ENCODE measurements at places on chromosomes 3 and 15.
A peak's percentile ranks its signal among the peaks of the same experiment; 100 is the strongest.

- peak; percentile 62 for DNase-seq
These were observed at the start of gene NIT2 for GRCh38 chr3:100334488-100335351. NIT2 (plus strand) TSS chr3:100334757; CDS start chr3:100334792, 35 bp downstream.

GRCh38 chr3:196652961-196653795 is 13.7 kb downstream of the NRROS start:
- DNase-seq = no peak

DNA sequence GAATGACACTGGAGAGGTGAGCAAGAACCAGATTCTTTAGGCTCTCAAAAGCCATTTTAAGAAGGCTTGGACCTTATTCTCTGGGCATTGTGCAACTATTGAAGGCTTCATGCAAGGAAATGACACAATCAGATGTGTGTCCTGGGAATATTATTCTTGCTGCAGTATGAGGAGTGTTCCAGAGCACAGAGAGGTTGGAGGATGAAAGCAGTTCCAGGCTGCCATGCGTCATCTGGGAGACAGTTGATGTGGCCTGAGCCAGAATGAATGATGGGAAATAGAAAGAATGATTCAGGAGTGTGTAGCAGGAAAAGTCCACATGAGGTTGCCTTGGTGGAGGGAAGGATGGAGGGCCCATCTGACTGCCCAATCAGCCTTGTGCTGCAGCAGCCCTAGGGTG is 123.1 kb downstream of the CHCHD6 start:
- DNase-seq = no peak

- DNase-seq = no peak
These were observed 124.3 kb downstream of the RPLP1 start for GRCh38 chr15:69576948-69577351.

DNA sequence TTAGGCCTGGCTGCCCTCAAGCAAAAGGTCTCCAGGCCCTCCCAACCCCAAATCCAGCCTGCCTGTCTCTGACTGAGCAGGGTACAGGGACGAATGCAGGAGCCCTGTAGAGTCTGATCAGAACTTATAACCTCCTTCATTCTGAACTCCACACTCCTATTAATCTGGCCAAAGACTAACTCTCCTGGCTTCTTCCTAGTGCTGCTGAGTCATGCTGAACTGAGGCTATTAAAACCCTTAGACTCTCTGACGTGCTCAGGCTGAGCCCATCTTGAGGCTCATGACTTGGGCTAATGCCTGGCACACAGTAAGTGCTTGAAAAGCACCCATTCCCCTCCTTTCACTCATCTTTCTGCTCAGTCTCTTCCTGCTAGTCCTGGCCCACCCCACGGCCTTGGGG is 81.9 kb downstream of the NUP210 start:
- DNase-seq = no peak

- no peak for DNase-seq
These were observed 63.9 kb downstream of the GLCE start for GRCh38 chr15:69224383-69224782.

DNA sequence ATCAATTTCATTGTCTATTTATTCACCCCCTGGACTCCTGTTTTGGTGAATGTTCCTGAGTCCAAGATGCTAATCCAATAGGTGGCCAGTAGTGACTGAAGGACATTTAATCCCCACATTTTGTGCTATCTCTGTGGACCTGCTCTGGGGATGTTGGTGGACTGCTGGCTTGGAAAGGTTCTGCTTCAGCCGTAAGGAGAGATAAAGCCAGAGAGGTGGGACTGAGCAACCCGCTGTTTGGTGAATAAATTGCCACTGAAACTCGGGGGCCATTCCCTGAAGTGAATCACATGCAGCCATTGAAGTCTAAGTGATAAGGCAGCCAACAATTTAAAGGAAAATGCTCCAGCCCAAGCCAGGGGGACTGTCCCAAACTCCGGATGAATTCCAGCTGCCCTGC is 1.6 kb upstream of the ABHD6 start:
- no peak for DNase-seq

- no peak for DNase-seq
These were observed 152.9 kb downstream of the IL1RAP start for GRCh38 chr3:190666821-190667220.

GRCh38 chr3:15299036-15299435 is 33.4 kb downstream of the SH3BP5 start:
- no peak for DNase-seq

DNA sequence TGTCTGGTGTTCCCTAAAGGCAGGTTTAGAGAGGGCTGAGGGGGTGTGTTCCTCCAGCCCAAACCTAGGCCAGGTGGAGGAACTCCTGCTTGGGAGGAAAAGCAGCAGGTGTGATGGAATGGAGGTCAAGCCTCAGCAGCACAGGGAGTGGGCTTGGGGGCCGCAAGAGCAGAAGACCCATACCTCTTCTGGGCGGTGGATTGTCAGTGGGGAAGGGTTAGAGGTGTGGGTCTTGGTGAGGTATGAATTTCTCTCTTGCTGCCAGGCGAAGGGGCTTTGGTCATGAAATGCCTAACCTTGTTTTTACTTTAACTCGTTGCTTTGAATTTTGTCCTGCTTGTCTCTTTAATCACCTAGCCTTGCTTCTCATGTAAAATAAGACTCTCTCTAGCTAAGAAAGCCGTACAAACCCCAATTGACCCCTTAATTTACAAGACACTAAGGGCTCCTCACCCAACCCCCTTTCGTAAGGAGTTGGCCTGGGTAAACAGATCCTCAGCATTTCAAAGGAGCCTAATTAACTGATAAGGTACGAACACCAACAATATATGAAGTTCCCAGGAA is 38.9 kb downstream of the DHX30 start:
- DNase-seq = no peak

GRCh38 chr3:173003471-173003870 is 137.6 kb downstream of the SPATA16 start:
- no peak for DNase-seq

GRCh38 chr3:173128633-173129032 is 12.4 kb downstream of the SPATA16 start:
- no peak for DNase-seq

DNA sequence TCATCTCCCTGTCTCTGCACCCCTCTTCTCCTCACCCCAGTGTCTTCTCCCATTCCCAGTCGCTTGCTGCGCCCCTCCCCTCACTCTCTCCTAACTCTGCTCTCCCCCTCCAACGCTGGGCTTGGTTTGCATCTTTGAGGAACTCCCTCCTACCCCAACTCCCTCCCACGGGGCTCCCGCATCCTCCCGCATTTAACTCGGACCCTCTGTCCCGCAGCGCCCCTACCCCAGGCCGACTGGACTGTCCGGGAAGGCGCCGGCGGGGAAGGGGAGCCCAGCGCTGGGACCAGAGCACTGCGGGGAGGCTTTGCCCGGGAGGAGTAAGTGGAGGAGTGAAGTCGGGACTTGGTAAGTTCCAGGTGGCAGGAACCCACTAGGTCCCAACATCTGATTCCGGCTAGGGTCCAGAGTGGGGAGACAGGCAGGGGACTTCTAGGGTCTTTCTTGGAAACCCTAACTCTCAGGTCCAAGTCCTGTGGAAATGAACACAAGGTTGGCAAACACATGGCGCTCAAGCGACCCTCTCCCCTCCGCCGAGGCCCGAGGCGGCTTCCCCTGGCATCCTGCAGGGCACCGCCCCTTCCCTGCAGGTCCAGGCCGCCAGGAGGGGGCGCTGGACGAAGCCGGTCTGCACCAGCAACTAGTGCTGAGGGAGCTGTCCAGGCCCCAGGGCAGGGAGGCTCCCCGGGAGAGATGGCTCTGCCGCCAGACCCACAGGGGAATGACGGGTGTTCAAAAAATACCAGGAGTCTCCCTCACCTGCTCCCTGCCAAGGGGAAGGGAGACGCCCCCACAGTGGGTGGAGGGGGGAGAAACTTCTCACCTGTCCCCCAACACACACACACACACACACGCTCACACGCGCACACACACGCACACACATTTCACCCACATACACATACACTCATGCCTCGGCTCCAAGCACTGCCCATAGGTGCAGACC is 53.2 kb downstream of the LHFPL4 start:
- peak; percentile 45 for DNase-seq

GRCh38 chr3:2823437-2824211 is 286.6 kb downstream of the IL5RA start:
- DNase-seq = no peak

DNA sequence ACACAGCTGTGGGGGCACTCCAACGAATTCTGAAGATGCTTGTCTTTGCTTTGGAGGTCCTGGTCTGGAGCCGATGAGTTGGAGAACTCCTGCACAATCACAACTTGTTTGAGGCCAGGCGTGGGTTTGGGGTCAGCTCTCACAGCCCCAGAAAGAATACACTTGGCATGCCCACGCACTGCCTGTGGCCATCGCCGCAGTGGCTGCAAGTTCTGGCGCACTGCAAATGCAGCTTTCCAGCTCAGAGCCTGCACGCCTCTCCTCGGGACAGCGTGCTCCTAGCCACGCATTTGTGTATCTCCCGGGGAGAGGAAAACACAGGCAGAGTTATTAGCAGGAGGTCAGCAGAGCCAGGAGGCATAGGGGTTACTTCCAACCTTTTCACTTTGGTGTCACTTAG is 282.7 kb downstream of the ADAMTS17 start:
- no peak for DNase-seq

DNA sequence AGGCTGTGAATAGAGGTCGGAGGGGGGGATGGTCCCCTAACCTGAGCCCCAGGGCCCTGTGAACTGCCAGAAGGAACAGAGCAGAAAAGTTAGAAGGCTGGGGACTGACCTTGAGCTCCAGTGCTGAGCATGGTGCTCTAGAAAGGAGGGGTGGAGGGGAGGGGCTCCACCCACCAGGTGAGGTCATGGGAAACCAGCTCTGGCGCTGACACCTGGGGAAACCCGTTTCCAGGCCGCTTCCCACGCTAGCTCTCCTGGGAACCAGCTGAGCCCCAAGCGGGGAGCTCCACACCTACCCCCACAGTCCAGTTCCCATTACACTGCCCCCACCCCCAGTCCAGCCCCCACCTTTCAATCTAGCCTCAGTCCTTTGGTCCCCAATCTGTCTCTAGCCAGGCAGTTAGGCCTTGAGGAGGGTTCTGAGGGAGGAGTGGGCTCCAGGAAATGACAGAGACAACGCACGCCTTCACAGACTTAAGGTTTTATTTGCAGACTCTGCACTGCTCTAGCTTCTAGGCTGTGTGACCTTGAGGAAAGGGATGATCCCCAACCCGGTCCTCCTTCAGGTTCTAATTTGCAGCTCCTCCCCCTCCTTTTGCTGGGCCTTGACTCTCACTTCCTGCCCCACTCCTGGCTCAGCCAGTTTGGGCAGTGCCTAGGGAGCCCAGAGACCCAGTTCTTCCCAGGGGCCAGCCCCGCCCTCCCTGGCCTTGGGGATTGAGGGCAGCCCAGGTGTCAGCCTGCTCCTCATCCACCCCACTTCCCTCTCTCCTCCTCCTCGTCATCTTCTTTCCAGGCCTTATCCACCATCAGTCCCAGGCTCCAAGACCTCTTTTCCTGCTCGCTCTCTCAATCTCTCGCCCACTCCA is 2.1 kb downstream of the RHOV start:
- no peak for DNase-seq

DNA sequence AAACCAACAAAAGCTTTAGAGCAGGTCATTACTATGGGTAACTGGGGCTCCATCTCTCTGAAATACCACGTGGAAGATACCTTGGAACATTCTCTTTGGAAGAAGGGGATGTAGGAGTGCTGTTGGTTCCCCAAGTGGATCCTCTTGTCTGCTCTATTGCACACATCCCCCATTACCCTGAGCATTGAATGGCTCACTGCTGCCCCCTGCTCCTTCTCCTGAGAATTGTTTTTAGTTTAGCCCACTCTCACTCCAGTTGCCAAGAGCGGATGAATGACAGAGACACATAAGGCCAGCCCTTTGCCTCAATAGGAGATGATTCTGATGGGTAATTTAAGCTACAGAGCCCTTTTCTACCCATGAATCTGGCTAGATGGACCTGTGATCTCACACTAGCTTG is 135.6 kb upstream of the SUCLG2 start:
- peak; percentile 41 for DNase-seq

DNA sequence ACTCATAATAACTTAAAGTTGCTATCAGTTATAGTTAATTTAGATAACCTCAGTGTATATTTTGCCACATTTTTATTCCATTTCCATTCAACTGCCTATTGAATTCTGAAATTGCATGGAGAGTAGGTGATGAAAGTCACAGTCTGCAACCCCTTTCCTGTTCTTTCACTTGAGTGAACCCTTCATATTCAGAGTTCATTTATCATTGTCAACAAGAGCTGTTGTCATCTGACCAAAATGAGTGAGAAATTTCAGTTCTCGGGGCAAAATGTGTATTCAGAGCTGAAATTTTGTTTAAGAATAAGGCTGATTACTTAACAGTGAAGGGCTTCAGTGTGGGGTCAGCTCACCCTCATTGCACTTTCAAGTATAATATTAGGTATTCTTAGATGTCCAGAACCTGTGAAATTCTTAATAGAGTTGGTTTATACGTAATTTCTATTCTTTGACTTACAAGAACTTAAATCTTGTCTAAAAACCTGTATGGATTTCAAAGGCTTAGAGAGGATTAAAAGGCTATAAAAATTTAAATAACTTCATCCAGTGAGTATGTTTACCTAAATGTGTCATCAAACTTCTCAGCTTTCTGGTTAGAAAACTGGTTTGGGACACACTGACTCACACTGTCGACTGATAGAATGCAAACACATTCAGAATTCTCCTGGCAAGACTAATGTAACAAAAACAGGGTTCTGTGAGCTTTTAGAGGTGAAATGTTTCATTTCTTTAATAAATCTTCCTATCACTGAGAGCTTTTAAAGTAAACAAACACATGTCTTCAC is 92.2 kb downstream of the CMSS1 start:
- DNase-seq = no peak

DNA sequence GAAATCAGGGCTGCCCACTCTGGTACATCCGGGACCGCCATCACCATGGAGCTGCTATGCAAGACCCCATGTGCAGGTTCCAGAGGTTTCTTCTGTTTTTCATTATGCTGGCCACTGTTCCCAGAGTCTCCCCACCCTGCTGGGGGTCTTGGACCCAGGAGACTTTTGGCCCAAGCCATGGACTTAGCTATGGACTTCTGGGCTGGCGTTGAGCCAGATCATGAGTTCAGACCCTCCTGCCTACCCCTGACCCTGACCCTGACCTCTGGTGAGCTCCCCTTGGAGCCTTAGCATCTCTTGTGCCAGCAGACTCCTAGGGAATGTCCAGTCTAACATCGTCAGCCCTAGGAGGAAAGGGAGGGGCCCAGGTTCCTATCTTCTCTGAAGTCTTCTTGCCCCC is 25.3 kb downstream of the SLC28A1 start:
- no peak for DNase-seq

DNA sequence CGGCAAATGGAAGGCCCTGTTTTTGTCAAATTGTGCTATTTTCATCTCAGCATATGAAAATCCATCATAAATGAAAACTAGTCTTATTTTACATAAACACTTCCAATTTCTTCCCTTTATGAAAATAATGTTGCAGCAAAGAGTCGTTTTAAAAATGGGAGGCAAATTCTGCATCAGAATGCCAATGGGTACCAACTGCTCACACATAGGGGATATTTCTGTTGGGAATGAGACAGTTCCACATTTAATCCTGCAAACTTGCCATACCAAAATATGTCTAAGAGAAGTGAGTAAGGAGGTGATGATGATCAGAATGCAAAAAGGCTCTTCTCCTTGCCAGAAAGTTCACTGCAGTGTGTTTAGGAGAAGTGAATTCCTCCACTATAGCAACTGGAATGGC is 391.7 kb downstream of the CACNA2D3 start:
- DNase-seq = no peak
